ENCODE measurements at places on chromosomes 2 and 18.
A peak's percentile ranks its signal among the peaks of the same experiment; 100 is the strongest.

DNA sequence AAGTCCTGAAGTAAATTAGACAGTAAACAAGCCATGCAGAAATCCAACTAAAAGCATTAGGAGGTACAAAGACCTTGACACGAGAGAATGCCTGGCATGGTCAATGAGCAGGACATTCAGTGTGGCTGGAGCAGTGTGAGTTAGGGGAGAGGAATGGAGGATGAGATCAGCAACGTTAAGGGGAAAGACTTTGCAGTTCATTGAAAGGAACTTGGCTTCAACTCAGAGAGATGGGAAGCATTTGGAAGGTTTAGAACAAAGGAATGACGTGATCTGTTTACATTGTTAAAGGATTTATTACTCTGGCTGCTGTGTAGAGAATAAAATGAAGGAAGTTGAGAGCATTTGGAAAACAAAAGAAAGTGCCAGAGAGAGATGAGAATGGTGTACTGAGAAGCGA lies 621.3 kb downstream of the XIRP2 start:
- no peak for DNase-seq

GRCh38 chr18:73826098-73826497 lies 321.5 kb downstream of the FBXO15 start:
- DNase-seq: no peak

GRCh38 chr2:42519624-42520023 lies 25.8 kb upstream of the KCNG3 start:
- DNase-seq: no peak

DNA sequence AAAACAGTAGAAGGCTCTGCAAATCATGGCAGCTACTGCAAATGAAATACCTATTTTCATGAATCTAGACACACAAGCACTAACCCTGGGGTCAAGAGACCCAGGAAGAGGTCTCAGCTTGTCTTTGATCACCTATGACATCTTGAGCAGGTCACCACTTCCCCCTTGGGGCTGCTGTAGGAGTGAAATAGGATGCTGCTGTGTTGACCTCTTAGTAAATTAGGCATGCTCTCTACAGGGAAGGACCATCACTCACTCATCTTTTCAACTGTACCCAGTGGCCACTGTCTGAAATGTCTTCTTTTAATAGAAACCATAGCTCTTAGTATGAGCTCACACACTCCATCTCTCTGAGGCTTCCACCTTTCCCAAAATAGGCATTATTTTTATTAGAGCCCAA lies 83.8 kb downstream of the NCK2 start:
- no peak for DNase-seq

GRCh38 chr2:64477979-64478378 lies 24.0 kb downstream of the LGALSL start:
- DNase-seq: no peak

GRCh38 chr2:233131936-233132720 lies 72.0 kb downstream of the INPP5D start:
- no peak for DNase-seq

DNA sequence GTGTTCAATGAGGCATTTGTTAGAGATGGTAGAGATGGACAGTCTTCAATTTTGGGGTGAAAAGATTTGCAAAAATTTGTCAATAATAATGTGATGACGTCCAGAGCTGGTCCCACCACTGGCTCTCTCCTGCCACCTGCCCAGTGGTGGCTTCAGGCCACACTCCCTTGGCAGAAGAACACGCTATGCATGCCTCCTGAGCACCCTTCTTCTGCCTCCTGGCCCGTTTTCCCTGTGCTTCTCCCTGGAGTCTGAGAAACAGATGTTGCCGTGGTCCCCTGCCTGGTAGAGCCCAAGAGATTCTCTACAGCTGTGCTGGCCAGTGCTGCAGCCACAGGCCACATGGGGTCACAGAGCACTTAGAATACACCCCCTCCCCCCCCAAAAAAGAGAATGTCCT lies 33.6 kb downstream of the INPP5D start:
- DNase-seq: no peak

DNA sequence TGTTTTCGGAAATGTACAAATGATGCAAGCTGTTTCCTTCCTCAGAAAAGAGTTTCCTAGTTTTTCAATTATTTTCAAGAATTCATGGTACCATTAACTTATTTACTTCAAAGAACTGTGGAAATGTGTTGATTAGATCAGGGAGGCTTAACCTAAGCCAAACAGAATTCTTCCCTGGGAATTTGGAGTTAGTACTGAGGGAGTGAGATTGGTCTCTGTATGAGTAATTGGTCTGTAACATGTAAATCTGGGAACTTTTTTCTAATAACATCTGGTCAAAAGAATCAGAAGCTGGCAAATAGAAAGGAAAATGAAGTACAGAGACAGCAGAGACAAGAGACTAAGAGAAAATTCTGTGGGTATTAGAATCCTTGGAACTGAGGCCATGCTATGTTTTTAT lies 145.8 kb downstream of the BABAM2 start:
- DNase-seq: no peak

DNA sequence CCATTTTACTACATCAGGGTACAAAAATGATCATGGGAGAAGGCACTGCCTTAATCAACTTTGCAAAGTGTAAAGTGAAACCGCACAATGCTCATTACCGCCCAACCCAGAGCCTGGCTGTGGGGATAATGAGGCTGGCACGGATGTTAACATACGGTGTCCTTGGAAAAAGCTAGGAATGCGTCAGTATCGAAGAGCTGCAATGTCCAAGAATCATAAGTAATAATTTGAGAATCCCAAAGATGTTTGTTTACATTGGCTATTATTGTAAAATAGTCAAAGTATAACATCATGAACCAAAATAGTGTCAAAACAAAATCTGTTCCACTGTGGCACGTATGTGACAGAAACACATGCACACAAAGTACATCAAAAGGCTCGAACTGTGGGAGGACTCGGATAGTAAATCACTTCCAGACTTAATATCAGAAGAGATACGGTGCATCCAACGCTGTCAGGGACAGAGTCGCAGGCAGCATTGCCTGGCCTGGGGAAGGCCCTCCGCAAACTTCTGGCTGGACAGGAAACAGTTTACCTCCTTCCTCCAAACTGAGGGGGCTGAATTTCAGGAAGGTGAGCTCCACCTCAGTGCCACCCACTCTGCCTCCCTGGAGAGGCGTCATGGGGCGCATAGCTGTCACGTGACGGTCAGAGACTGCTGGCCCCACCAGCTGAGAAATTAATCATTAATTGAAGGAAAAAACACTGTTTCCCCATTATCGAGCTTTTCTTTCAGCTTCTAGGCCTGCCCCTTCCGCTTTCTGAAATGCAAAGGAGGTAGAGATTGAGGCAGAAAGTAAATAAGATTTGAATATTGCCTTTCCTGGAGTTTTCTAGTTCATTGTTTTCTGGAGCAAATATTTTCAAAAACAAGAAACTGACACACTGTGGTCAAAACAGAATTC lies 1.8 kb upstream of the ID2 start:
- no peak for DNase-seq

DNA sequence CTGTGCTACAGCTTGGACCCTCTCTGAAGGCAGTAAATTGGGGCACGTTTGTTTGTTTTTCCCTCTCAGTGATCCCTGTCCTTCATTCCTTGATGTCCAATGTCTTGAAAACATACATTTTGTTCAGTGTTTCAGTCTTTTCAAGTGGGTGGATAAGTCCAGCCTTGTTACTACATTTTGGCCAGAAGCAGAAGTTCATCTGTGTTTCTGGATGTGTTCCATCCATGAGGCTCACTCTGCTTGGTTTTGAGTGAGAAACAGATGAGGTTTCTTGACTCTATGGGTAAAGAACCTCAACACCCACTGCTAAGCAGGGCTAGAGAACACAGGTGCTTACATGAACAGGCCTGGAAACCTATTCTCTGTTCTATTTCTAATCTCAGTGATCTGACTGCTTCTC lies 74.5 kb upstream of the RFX8 start:
- no peak for DNase-seq

- DNase-seq: no peak
These were observed 119.8 kb downstream of the PTPN4 start for GRCh38 chr2:119879502-119879901.

GRCh38 chr2:23220513-23221094 lies 164.4 kb upstream of the KLHL29 start:
- no peak for DNase-seq

DNA sequence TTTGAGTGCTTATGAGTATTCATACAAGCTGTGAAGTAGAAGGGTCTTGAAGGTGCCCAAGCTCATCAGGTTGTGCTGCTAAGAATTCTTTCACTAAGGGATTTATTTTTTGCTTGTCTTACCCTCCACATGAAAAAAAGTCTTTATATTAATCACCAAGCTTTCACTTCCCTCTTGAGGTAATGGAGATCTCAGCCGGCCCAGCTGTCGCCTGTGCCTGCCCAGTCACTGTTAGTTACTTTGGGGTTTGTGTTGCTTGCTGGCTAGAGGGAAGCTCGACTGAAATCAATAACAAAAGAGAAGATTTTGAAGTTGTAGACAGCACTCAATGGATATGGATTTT lies 21.9 kb downstream of the MC2R start:
- no peak for DNase-seq

DNA sequence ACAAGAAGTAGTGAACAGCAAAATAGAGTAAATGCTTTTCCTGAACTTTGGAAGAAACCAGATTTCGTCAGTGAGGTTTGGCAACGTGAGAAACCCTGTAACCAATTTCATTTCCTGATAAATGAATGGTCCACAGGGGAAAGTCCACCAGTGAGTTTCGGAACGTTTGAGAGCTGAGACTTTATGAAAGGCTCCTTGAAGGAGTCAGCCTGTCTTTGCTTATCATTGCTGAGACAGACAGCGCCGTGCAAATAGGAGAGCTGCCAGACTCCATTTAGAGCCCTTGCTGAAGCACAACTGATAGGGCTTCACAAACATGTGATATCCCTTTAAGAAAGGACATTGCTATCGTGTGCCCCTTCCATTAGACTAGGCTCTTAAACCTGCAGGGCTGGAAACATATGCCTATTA lies 121.8 kb upstream of the SMAD7 start:
- no peak for DNase-seq

GRCh38 chr2:28583899-28584553 lies 88.2 kb downstream of the PLB1 start:
- peak; percentile 96 for DNase-seq

DNA sequence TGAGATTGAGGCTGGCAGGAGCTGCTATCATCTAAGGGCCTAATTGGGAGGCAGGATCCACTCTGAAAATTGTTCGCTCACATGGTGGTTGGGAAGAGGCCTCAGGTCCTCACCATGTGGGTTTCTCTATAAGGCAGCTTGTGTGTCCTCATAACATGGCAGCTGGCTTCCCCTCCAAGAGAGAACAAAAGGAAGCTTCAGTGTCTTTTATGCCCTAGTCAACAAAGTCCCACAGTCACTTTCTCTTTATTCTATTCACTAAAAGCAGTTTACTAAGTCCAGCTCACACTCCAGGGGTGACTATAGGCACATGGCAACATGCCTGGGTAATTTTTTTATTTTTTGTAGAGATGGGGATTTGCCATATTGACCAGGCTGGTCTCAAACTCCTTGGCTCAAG lies 5.8 kb upstream of the ITGAV start:
- no peak for DNase-seq

DNA sequence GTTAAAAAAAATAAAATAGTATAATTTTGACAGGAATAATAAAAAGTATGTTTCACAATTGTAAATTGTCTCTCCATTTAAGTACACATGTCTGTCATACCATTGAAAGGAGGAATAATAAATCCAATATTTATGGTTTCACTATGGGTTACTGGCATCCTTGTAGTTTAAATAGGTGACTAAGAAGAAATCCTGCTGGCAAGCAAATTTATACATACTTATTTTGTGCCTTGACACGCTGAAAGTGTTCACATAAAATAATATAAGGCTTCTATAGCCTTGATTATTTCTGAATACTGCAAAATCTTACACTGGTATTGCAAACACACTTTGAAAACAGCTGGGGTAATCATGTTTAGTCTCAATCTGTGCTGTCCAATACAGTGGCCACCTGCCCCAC lies 138.3 kb upstream of the ETAA1 start:
- DNase-seq: no peak

GRCh38 chr18:13564579-13564978 lies 161.8 kb downstream of the FAM210A start:
- DNase-seq: no peak

- no peak for DNase-seq
These were observed 6.8 kb downstream of the B4GALT6 start for GRCh38 chr18:31677592-31677991.

GRCh38 chr18:66300141-66300540 lies 303.7 kb downstream of the CDH19 start:
- DNase-seq: no peak

- DNase-seq: no peak
These were observed 8.4 kb downstream of the FAP start for GRCh38 chr2:162234620-162235462.

DNA sequence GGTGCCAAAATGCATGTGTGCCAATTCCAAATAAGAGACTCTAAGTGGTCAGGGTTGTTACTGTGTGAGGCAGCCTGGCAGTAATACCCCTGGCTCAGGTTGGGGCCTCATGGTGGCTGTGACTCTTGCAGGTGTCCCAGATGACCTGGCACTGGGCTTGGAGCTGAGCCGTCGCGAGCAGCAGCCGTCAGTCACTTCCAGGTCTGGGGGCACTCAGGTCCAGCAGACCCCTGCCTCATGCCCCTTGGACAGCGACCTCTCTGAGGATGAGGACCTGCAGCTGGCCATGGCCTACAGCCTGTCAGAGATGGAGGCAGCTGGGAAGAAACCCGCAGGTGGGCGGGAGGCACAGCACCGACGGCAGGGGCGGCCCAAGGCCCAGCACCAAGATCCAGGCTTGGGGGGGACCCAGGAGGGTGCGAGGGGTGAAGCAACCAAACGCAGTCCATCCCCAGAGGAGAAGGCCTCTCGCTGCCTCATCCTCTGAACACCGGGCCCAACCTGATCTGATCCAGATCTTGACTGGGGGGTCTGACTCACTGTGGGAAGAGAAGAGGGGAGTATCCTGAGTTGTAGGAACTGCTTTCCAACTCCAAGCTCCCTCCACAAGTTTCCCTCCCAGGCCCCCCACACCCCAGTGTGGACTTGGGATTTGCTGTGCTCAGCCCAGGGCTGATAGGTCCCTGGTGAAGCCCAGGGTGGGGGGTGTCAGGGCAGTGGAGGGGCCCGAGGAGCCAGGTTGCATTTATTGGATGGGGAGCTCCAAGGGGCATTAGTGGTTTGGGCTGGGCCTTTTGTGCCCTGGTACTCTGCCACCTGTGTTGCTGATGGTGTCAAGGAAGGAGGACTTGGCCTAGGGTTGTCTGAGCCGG lies 5.6 kb downstream of the DNAJB2 start:
- no peak for DNase-seq

- no peak for DNase-seq
These were observed 26.1 kb downstream of the LIMS1 start for GRCh38 chr2:108560241-108560811.

DNA sequence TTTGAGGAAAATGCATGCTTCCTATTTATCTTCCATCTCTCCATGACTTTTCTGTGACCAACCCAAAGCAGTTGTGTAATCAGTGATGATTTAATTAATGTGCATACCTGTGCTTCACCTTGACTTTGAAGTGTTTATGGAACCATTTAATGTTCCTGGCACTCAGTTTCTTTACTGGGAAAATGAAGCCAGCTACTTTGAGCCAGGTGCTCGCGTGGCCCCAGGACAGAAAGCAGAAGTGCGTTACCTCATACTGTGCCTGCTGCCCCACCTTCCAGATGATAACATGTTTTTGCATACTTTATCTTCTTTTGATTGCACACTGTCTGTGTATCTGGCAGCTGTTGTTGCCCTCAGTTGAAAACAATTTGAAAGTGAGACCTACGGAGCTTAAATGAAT lies 61.3 kb downstream of the PMAIP1 start:
- DNase-seq: no peak

- DNase-seq: no peak
These were observed 214.2 kb downstream of the ICOS start for GRCh38 chr2:204150721-204151120.

- DNase-seq: no peak
These were observed 14.8 kb downstream of the CERKL start for GRCh38 chr2:181642086-181642485.

Data from SW 1271 (cell line).